ENCODE measurements at places on chromosomes 4 and X. TPM values are rescaled to one million over a fixed set of nuclear protein-coding genes. Genes with fewer than 3 reads are reported as not detected.

DNA sequence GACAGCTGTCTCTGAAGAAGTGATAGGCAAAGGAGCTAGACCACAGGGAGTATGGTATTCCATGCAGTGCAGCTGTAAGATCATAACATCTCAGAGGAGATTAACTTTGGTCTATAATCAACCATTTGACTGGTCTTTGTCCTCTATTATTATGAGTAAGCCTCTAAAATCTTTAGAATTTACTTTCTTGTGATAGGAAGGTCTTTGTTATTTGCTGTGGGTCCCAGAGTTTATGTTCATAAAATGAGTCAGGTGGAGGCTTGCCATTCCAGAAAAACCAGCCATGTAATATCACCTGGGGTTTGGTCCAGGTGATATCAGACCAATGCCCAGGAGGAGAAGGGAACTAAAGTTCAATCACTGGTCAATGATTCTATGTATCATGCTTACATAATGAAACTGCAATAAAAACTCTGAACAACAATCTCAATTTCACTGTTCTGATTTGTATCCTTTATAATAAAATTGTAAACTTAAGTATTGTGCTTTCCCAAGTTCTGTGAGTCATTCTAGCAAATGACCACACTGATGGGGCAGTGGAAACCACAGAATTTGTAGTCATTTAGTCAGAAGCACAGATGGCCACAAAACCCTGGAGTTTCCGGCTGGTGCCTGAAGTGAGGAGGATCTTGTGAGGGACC, 239.6 kb upstream of the TRAM1L1 start:
- no peak for DNase-seq

GRCh38 chrX:112612558-112612957, 67.2 kb downstream of the LHFPL1 start:
- no peak for DNase-seq

GRCh38 chr4:75340561-75340960, 173.6 kb downstream of the RCHY1 start:
- no peak for DNase-seq

- DNase-seq: no peak
Measured at GRCh38 chrX:45009371-45010000, 136.5 kb downstream of the KDM6A start.

The ADAM29 gene
- polyA plus RNA-seq: not detected

GRCh38 chrX:131366407-131366806, 77.3 kb upstream of the IGSF1 start:
- peak; percentile 13 for DNase-seq

The HTN3 gene
- not detected for polyA plus RNA-seq
